Stimulated activated CD8-positive, alpha-beta memory T cell treated with anti-CD3 and anti-CD28 coated beads, Interleukin-15, amount 100 ng/mL, for 24 hours (primary cell): ENCODE measurements at places on chromosomes 12 and 14.

DNA sequence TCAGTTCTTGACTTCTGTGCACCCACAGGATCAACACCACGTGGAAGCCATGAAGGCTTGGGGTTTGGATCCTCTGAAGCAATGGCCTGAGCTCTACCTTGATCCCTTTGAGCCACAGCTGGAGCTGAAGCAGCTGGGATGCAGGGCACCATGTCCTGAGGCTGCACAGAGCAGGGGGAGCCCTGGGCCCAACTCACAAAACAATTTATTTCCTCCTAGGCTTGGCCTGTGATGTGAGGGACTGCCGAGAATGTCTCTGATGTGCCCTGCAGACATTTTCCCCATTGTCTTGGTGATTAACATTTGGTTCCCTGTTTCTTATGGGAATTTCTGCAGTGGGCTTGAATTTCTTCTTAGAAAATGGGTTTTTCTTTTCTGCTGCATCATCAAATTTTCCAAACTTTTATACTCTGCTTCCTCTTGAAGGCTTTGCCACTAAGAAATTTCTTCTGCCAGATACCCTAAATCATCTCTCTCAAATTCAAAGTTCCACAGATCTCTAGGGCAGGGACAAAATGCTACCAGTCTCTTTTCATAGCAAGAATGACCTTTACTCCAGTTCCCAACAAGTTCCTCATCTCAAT, 288.2 kb downstream of the CCDC59 start:
- DNase-seq, result no peak

DNA sequence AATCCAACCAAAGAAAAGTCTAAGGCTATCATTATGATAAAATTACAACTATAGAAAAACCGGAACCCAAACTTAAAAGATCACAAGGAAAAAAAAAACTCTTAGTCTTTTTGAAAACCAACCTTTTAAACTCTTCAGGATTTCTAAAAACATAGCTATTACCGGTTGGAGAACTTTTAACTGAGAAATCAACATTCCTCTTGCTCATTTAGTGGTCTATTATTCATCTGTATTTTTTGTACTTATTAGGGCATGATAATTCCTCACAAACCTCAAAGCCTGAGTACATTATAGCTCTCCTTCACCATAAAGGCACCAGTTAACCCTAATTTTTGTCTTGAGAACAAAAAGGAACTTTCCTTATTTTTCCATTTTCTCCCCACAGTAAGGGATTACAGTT, 10.4 kb downstream of the LUM start:
- no peak for DNase-seq

GRCh38 chr14:65062096-65063075, 39.9 kb downstream of the MAX start:
- DNase-seq, result no peak

GRCh38 chr14:35878272-35879150, 52.4 kb downstream of the BRMS1L start:
- DNase-seq, result no peak

GRCh38 chr12:57535764-57536596, 11.0 kb downstream of the DCTN2 start:
- no peak for DNase-seq
